Activated naive CD4-positive, alpha-beta T cell (primary cell): ENCODE measurements at places on chromosomes 3 and 15.

- no peak for DNase-seq
Observed at GRCh38 chr15:68303134-68303533, 25.6 kb downstream of the FEM1B start.

DNA sequence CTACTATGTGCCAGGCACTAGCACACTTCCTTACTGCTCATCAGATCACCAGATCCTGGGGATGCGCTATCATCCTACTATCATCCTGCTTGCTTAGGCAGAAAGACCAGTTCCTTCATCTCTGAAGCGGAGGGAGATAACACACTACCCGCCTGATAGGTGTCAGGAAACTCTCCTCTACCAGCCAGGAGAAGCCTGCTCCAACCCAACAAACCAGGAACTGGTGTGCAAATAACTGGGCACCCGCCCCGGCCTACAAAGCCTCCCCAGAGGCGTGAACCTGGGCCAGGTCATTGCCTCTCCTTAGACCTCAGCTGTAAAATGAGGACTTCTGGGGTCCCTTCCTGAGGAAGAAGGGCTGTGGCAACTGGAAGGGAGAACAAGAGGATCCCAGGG, 61.5 kb downstream of the HOMER2 start:
- no peak for DNase-seq

- no peak for DNase-seq
Observed at GRCh38 chr3:70856414-70857162, 544.1 kb upstream of the MDFIC2 start.

- DNase-seq: no peak
Observed at GRCh38 chr3:53941184-53941583, 49.5 kb upstream of the SELENOK start.

DNA sequence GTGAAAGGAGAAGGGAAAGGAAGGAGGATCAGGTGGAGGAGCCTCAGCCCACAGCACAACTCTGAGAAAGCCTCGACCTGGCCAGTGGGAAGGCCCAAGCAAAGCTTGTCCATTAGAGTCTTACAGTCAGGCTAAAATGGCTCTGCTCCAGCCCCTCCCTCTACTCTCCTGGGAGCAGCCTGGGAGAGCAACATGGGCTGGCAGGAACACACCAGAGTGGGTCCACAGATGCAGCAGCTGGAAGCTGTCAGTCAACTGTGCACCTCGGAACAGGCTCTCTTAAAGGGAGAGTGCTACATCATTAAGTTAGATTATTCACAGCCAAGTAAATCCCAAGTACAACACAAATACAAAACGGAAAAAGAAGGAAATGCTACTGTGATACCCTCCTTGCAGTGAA, 98.0 kb upstream of the LIMD1 start:
- DNase-seq: no peak

DNA sequence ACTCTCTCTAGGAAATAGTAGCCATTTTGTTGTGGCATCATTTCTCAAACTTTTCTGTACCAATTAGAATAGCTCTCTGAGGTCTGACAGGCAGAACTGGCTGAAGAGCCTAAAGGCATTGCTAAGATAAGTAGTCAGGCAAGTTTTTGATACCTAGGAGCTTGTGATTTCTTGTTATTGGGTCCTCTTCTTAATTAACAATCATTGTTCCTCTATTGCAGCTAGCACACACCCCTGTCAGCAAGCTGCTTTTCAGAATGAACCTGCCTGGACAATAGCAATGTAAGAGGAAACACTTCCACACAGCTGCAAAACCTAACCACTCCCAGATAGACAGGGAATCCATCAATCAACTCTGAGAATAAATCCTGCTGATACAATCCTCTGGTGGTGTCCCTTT, 403.9 kb upstream of the TBL1XR1 start:
- DNase-seq: no peak

- DNase-seq: no peak
Observed at GRCh38 chr3:43895573-43895972, 204.8 kb downstream of the ABHD5 start.

- no peak for DNase-seq
Observed at GRCh38 chr15:72919936-72920465, 132.3 kb upstream of the NEO1 start.

GRCh38 chr3:177595530-177596188, 398.4 kb upstream of the TBL1XR1 start:
- no peak for DNase-seq

- no peak for DNase-seq
Observed at GRCh38 chr3:43497422-43497821, 124.4 kb downstream of the ANO10 start.

GRCh38 chr3:188559856-188560255, 405.9 kb downstream of the LPP start:
- no peak for DNase-seq

- DNase-seq: no peak
Observed at GRCh38 chr3:129399895-129400357, 28.5 kb downstream of the EFCAB12 start.

DNA sequence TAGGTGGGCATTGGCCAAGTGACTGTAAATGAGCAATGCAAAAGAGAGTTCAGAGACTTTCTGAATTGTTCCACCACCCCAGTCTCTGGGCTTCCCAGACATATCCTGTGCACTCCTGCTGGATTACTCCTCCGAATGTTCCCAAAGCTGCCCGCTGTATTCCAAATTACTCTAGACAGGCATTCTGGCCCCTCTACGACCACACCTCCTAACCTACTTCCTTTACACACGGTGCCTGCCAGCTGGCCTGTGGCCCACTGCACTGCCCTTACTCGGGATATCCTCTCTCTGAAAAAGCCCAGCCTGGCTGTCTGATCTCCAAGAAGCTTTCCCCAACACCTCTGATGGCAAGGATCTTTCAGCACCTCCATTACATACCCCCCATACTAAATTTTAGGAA, 66.6 kb downstream of the DUT start:
- no peak for DNase-seq

DNA sequence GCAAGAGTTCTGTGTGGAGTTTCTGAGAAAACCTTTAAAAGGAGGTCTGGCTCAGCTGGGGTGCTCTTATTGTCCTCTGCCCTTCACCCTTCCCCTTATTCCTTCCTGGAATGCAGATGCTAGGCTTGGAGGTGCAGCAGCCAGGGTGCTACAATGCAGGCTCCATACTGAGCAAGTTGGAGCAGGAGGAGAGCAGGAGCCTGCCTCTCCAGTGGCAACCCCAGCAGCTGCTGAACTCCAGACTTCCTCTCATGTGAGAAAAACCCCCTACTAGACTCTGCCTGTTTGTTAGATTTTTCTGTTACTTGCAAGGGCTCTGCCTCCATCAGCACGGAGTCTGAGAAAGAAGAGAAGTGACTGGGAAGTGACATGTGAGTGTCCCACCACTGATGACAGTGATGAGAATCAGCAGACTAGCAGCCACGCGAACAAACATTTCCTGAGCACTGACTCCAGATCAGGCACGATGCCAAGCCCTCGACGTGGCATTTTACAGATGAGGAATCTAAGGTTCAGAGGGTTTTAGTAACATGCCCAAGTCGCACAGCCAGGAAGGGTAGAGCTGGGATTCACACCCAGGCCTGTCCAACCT, 16.1 kb upstream of the RARRES1 start:
- DNase-seq: no peak

- DNase-seq: no peak
Observed at GRCh38 chr3:55541016-55541415, 53.9 kb upstream of the WNT5A start.
